Femur (tissue), 1 donor: ENCODE measurements at places on chromosomes 13 and 19.

- peak; percentile 23 for DNase-seq
Measured at GRCh38 chr19:19656451-19657396, 6.8 kb downstream of the ATP13A1 start.

DNA sequence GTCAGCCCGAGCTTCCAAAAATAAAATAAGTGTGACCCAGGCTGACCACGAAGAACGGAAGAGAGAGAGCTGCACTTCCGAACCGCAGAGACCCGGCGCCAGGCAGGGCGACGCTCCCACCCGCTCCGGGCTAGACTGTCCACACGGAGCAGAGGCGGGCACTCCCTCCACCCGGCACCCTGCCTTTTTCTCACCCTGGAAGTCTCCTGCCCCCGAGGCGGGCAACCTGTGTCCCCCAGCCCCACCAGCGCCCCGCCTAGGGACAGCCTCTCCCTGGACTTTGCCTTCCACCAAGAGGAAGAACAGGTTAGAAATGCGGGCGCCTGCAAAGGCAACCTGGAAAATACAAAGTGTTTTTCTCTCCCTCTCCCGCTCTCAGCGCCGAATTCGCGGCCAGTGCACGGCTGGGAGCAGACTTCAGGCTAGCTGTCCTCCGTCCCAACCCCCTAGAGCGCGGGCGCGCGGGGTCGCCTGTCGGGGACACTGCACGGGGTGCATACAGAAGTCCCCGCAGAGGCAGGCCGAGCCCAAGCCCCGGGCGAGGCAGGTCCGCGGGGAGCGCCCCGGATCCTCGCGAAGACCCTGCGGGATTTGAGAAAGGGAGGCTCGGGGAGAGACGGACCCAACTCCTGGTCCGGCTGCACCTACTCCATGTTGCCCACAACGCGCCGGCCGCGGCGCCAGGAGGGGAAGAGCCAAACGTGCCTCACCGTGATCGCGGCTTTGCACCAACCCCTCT lies 845 bp downstream of the SPRY2 start:
- DNase-seq: peak; percentile 70

DNA sequence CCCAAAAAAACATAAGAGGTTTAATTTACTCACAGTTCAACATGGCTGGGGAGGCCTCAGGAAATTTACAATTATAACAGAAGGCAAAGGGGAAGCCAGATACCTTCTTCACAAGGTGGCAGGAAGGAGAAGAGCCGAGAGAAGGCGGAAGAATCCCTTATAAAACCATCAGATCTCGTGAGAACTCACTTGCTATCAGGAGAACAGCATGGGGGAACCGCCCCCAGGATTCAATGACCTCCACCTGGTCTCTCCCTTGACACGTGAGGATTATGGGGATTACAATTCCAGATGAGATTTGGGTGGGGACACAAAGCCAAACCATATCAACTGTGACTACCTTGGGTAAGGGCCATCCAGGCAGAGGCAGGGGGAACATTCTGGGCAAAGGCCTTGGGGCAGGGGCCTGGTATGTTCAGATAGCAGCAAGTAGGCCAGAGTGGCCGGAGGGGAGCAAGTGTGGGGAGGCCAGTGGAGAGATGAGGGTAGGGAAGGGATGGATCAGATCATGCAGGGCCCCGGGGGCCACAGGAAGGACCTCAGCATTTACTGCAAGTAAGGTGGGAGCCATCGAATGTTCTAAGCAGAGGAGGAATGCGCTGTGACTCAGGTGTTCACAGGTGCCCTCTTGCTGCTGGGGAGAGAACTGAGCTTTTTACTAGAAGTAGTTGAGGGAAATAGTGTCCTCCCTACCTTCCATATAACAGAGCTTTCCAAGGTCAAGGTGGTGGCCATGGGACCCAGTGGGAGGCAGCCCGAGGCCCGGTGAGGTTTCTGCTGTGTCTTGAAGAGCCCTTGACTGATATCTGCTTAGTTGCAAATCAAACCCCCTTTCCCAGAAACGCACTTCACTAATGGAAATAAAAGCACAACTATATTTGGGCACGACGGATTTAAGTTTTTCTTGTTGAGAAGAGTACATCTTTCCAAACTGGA lies 18.0 kb downstream of the RAB3D start:
- no peak for DNase-seq

- no peak for DNase-seq
Measured at GRCh38 chr19:1302533-1303239, 17.0 kb downstream of the EFNA2 start.

DNA sequence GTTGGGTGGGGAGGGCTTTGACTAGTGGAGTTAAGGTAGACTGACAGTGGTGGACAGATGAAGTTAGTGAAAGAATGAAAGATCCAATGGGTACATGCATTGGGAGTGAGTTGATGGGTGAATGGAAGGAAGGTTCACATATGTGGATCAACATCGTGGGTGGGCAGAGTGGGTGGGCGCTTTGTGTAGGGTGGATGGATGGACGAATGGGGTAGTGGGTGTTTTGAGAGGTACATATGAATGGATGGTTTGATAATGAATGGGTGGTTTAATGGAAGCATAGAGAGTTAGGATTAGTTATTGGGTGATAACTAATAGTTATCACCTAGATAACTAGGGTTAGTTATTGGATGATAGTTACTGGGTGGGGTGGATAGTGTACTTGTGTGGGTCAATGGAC lies 11.5 kb downstream of the ZSWIM4 start:
- DNase-seq: no peak

- DNase-seq: no peak
Measured at GRCh38 chr13:34214686-34215085, 396.7 kb downstream of the RFC3 start.

- no peak for DNase-seq
Measured at GRCh38 chr13:24648983-24649687, 31.1 kb upstream of the ATP12A start.

GRCh38 chr13:39586151-39586550 lies 16.8 kb downstream of the LHFPL6 start:
- no peak for DNase-seq

DNA sequence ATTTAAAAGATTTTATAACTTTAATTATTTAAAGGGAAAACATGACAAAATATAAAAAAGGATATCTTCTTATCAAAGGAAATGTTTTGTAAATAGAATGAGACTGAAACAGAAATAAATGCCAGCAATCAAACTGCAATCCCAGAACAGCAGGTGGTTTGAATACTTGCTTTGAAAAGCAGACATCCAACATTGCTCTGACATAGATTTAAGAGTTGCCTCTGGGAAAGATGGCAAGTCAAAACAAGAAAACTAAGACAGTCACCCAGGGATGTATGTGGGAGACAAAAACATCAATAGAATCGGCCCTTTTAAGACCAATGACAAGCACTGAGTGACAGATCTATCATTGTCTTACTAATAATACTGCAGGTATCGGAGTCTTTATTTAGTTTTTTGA lies 789.7 kb upstream of the GPC6 start:
- no peak for DNase-seq

DNA sequence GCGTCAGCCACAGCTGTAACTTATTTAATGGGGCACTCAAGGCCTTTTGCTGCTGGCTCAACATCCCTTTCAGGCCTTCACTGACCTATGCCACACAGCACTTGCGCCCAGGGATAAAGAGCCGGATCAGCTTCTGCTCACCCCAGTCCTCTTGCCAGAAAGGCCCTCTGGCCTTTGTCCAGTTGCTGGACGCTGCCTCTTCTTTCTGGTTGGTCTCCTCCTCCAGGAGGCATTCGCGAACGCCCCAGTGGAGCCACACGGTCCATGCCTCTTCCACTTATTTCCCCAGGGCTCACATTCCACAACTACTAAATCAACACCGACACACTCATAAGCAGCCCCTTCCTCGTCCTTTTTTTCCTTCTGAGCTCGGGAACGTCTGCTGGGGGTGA lies 3.7 kb upstream of the ZNF329 start:
- peak; percentile 70 for DNase-seq

GRCh38 chr13:77853703-77854102 lies 64.9 kb downstream of the EDNRB start:
- no peak for DNase-seq

DNA sequence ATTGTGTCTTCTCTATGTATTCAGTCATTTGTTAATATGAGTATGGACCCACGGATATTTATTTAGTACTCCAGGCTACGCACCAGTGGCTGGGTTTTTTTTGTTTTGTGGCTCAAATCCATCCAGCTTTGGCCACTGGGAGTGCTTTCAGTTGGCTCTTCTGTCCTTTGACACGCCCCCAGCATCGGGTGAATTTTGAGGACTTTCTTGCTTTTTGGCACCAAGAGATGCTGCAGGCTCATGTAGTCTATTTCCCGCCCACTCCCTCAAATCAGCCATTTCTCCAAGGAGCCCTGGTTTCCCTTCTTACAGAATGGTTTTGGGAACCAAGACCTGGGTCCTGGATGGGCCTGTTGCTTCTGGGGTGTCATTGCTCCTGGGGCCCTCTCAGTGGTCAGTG lies 55.8 kb downstream of the SMARCA4 start:
- DNase-seq: no peak

GRCh38 chr13:50078895-50079654 lies 63.8 kb downstream of the KCNRG start:
- no peak for DNase-seq

GRCh38 chr19:1241417-1242095 lies at the start of gene ATP5F1D:
Gene ATP5F1D (plus strand): TSS chr19:1241751. CDS start chr19:1241851, 100 bp downstream.
- DNase-seq: peak; percentile 96

GRCh38 chr19:56619121-56619520 lies 23.8 kb upstream of the SMIM17 start:
- DNase-seq: no peak

GRCh38 chr13:96792736-96793403 lies 201.4 kb downstream of the OXGR1 start:
- DNase-seq: no peak

DNA sequence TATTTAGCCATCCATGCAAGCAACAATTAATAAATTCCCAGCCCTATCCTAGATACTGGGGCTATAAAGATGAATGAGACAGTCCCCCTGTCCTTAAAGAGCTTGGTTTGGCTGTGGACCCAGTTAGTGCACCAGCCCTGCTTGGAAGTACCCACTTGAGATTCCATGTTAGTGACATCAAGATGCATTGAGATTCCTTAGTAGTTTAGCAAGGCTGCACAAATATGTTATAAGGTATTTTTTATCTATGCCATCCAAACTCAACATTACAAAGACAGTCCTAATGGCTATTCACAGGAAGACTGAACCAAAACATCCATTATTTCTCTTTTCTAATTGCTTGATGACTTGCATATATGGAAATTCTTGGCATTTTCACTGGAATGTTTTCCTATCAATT lies 48.8 kb upstream of the RAP2A start:
- DNase-seq: no peak

DNA sequence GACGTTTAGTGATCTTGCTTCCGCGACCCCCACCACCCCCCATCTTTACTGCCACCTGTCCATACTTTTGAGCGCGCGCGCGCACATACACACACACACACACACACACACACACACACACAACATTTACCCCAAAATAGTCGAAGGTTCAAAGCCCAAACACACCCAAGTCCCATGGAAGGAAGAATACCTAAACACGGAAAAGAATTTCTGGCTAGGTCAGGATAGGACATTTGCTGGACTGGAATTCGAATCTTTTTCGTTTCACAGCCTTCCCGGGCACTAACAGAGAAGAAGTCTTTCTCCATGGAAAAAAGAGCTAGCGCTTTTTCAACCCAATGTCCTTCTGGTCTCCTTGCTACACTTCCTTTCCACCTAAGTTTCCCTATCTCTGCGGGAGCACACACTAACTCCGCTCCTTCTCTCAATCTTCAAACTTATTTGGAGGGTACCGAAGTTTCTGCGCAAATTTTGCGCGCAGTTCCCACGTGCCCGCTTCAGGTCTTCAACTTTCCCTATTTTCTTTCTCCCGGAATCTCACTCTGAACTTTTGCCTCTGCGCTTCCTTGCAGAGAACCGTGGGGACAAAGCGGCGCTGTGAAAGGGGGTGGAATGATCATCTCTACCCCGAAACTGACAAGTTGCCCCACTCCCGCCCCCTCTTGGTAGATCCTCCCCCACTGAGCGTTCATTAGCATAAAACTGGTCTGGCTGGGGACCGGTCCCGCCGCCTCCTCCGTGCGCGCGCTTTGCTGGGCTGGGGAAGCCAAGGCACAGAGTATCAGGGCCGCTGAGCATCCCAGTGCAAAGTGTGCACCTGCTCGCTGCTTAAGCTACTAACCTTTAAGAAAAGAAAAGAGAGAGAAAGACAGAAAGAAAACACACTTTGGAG lies 2.7 kb downstream of the DACH1 start:
- DNase-seq: peak; percentile 32

GRCh38 chr19:12800923-12801465 lies 606 bp downstream of the PRDX2 start:
- no peak for DNase-seq

DNA sequence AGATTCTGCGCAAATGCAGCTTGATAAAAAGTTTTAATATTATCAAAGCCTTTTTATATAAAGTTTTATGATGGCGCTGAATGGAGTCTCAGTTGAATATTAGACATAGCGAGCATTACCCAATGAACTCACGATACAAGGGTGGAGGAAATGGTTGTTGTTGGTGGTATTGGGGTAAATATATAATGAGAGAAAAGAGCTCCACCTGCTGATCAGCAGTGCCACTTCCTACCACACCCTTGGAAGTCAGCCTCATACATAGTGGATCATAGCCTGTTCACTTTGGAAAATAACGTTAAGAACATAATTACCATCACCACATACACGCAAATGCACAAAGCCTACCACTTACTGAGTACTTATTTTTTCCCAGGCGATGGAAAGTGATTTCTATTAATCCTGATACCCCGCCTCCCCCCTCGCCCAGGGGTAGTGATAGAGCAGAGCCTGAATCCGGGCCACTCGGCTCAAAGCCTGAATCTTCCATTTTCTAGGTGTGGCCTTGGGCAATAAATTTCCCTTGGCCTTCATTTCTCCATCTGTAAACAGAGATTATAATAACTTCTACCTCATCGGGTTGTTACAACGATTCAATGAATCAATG lies 358.3 kb downstream of the KLF5 start:
- no peak for DNase-seq

DNA sequence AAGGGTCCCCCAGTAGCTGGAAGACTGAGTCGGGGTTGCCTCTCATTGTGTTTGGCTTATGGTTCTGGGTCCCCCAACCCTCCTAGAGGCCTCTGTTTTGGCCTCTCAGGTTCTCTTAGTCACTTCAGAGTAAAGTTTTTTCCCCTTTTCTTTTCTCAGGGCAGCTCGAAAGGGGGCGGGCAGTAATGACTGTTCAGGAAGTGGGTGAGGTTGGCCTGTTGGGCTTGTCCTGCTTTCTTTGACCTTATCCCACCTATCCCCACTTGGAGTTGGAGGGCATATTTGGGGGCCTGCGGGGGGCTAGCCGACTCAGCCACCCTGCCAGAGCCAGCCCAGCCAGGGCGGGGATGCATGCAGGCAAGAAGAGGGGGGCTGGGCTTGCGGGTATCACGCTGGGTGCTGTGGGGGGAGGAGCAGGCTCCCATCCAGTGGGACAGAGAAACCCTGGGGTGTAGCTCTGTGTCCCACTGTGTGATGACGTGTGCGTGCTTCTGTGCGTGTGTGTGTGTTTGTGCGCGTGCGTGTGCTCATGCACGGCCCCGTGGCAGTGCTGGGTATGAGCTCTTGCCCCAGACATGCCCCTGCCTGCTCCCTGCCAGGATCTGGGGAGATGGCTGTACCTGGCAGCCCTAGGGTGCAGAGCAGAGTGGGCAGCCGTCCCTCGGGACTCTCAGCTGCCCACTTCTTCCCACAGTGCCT lies 1.4 kb downstream of the CIC start:
- peak; percentile 60 for DNase-seq

GRCh38 chr13:111511219-111511732 lies 190.8 kb downstream of the TEX29 start:
- DNase-seq: no peak
